ENCODE measurements at places on chromosomes 6 and 20.

DNA sequence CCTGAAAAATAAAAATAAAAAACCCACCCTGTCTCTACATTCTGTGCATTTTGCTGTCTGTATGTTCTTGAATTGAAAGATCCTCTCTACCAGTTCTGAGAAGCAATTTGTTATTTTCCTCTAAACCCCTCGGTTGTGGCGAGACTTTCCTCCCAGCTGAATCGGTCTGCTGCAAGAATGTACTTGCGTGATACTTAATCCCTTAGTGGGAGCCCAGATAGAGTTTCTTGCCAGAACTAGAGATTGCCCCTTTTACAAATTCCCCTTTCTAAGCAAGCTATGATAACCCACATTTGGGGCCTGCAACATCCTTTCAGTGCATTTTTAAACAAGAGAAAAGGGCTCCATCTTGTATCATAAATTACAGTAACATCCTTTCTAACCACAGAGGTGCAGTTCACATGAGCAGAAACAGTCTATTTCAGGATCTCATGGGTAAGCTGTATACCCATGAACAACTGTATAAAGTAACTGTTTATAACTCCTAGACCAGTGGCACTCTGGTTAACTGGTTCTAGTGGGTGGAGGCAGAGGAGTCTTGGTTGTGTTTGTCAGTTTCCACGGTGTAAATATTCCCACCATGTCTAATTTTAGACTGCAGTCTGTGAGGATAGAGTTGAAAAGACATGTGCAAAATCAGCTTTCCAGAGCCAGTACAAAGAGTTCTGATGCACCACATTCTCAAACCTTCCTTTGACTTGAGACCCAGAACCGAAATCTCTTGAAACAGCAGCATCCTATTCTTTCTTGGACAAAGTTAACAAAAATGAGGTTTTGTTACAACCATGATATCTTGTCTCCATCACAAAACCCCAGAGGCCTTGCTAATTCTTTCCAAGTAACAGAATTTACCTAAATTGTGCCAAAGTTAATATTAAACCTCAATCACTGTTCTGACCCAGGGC lies 113.1 kb upstream of the ZNF217 start:
- peak; percentile 22 for DNase-seq

GRCh38 chr6:134870677-134871498 lies 79.0 kb downstream of the ALDH8A1 start:
- DNase-seq = no peak

DNA sequence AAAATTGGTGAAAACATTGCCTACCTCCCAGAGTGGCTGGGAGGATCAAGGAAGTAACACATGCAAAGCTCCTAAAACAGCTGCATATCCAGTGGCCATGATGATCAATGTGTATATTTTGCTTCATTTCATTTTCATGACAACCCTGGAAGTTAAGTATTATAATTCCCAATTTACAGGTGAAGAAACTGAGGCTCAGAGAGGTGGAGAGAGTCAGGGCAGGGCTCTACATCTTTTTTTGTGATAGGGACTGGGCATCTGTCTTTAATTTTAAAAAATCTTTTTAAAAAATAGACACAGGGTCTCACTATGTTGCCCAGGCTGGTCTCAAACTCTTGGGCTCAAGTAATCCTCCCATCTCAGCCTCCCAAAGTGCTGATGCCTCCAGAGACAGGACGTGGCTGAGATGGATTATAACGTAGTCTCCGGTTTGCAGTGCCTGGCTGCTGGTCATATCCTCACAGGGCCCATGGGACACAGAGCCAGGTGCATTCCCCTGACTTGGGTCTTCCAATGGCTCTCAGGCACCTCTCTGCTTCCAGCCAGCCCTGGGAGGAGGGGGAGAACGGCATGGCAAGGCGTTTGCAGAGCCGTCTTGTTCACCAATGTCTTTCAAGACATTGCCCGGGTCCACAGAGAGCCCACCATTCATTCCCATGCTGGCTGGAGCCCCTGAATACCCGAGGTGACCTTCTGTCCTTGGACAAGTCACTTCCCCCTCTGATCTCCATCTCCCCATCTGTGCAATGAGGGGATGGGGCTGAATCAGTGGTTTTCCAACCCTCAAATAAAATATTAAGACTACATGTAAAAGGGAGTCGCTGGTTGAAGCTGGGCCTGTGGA lies 38.3 kb downstream of the HNF4A start:
- DNase-seq = no peak

DNA sequence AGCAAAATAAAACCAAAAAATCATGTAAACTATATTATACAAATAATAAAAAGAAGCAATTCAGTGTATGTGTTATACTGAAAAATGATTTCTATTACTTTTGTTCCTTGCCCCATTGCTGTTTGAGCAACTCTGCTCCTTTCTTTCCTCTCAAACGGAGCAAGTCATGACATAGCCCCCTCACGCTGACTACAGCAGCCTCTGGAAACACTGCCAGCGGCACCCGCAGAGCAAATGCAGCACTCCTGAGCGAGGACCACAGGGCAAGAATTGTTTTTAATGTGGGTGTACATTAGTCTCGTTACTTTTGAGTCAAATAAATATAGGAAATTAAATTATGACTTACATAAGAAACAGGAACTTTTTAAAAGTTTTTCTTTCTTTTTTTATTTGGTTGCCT lies 350.1 kb upstream of the HSF2 start:
- DNase-seq = no peak

DNA sequence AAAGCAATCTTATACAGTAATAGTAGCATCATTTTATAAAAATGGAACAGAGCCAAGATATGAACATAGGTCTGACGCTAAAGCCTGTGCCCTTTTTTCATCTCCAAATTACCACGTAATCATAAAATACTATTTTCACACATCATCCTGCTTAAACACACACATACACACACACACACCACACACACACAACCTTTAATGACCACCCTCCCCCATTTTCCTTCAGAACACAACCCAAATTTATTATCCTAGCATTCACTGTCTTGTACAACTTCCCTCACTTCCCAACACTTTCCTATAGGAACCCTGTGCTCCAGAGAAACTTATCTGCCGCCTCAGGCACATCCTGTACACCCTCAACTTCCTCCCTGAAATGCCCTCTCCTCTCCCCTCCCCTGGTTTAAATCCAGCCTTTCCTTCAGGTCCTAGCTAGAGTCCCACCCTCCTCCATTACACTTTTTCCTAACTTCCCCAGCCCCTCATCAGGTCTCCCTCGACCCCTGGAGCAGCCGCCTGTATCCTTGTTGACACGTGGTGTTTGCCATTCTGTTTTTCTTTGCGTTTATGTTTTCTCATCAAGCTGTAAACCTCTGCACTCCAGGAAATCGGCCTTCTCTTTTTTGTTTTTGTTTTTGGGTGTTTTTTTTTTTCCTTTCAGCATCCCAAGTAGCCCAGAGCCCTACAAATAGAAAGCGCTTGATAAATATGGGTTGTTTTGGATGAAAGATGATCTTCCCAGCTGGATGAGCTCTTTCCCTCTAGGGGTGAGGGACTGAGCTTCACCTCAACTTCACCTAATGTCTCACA lies 968 bp upstream of the MMP24 start:
- no peak for DNase-seq

DNA sequence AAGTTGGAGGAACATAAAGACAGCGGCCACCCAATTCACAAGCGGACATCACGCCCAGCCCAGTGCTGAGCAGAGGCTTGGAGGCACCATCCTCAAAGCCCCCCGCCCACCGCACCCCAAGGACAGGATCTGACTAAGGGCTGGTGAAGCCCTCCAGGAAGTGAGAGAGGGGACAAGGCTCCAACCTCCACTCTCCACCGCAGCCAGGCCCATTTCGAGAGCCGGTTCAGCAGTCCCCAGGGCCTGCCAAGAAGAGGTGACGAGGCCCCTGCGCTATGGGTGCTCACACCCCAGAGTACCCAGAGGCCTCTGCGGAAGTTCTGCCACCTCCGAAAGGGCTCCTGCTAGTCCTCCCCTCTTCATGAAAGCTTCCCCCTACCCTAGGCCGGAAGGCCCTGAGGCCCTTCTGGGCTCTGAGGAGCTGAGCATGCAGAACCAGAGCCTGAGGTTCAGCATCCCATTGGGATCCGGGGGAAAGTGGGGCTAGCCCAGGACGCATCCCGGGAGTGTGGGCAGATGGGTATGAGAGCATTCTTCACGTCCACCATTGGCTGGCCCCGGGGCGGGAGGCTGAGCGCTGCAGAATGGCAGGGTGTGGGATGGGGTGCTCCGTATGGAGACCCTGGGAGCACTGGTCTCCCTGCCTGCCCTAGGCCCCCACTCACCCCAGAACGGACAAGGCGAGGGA lies 2.5 kb downstream of the GRM4 start:
- no peak for DNase-seq

- DNase-seq = no peak
Observed at GRCh38 chr6:148291876-148292275, 50.8 kb upstream of the SASH1 start.

GRCh38 chr20:35055445-35056276 lies 36.9 kb downstream of the TRPC4AP start:
- peak; percentile 13 for DNase-seq

DNA sequence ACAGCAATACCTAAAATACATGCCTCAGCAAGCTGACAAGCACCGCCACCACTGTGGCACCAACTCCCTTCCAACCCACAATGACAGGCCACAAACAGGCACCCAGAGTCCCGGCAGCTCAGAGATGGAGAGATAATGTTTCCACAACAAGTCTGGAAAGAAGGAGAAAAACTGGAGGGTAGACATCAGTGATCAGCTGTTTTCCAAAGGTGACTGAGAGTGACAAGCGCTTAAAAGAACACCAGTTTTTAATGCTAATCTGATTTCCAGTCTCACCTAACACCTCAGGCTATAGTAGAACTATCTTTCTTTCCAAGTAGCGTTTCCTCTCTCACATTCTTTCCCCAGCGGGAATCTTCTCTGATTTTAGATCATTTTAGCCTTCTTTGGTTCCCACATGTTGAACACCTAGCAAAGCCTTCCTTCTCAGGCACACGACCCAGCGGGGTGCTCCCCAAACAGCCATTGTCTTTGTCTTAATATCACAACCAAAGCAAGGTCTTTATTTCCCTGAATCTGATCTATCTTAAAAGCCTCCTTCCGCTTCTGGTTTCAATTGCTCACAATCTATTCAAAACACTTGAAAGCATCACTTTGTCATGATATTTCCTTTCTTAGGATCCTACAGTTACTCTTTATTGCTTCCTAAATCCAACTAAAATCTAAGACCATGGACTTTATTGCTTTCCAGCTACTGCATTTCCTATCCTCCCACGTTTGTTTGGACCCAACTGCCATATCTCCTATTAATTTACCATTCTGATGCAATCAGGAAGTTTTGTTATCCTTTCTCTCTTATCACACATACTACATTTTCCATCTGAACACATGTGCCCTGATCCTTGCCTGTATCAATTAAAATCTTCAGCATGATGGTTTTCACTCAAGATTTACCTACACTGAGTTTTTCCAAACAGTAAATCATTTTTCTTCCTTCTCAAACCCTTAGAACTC lies 282.7 kb downstream of the ADGB start:
- no peak for DNase-seq

- DNase-seq = no peak
Observed at GRCh38 chr20:32829311-32830005, 9.7 kb downstream of the MAPRE1 start.
